ENCODE measurements at places on chromosomes 3 and 15.

DNA sequence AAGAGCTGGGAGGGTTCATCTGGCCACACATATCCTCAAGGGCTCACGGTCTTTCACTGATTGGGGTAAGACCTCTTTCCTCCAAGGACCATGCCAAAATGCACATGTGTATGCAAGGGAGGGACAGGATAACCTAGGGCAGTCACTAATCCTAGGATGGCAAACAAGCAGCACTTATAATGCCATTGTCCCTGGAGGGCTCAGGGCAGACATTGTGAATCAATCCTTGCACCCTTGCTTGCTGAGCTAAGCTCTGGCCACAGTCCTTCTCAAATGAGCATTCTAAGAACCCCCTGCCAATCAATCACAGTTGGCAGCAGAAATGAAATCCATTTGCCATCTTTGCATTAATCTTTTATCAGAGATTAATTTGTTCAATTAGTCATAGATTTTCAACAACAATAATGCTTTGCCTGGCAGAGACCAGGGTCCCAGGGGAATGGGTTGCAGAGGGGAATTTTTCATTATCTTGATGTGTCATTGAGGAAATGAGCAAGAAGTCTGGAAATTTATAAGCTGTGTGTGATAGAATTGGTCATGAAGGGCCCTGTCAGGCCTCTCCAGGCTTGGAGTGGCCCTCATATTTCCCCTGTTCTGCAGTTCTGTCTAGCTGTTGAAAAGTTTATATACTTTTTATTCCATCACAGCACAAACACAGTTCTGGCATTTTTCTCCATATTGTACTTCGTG is 57.2 kb upstream of the KY start:
- DNase-seq: no peak

- no peak for DNase-seq
Observed at GRCh38 chr15:40793216-40793989, 13.5 kb upstream of the ZFYVE19 start.

DNA sequence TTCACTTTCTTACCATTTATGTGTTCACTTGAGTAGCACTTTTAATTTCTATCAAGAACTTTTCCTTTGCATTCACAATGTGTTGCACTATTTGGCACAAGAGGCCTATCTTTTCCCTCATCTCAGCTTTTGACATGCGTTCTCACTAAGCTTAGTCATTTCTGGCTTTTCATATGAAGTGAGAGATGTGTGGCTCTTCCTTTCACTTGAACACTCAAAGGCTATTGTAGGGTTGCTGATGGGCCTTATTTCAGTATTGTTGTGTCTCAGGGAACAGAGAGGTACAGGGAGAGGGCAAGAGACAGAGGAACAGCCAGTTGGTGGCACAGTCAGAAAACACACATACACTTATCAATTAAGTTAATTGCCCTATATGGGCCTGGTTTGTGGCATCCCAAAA is 127.4 kb upstream of the MLF1 start:
- no peak for DNase-seq

GRCh38 chr15:22851513-22851912 is 13.0 kb downstream of the NIPA2 start:
- DNase-seq: no peak

DNA sequence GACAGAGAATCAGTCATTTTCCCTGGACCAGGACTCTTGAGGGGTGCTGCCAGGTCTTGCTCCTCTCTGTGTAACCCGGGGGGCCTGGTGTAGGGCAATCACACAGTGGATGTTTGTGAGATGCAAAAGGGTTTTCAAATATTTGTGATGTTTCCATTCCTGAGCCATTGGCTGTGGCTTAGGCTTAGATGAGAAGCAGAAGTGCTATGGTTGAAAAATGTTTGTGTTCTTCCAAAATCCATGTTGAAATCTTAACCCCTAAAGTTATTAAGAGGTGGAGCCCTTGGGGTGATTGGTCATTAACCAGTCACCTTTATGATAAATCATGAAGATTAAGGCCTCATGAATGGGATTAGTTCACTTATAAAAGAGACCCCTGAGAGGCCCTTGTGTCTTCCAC is 36.5 kb downstream of the CORO2B start:
- DNase-seq: no peak

GRCh38 chr15:83299462-83299861 is 15.0 kb upstream of the BNC1 start:
- DNase-seq: no peak

DNA sequence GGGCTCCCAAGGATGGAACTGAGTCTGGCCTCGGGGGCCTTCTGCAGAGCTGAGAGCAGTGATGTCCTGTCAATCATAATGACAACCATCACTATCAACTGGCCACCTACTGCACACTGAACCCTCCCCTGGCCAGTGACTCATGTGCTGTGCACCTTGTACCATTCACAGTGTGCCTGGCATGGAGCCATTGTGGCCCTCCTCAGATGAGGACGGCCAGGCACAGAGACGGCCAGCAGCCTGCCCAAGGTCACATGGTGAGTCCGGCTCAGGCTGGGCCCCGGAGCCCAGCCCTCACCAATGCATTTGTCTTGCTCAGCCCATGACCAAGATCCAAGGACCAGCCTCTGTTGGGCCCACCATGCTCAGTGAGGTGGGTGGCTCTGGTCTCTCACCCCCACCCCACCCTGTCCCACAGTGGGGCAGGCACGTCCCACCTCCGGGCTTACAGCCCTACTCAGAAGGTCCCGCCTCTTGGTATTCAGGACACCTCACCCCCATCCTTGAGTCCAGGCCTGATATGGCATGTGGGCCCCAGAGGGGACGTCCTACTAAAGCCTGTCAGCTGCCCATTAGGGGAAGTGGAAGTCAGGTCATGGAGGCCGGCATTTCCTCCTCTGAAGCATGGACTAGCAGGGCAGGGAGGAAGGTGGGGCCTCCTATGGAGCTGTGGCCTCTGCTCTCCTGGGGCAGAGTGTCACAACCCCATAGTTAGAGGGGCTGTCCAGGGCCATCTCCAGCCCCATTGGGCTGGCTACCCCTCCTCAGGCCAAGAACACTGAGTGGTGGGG is 35.9 kb upstream of the TMEM115 start:
- no peak for DNase-seq

DNA sequence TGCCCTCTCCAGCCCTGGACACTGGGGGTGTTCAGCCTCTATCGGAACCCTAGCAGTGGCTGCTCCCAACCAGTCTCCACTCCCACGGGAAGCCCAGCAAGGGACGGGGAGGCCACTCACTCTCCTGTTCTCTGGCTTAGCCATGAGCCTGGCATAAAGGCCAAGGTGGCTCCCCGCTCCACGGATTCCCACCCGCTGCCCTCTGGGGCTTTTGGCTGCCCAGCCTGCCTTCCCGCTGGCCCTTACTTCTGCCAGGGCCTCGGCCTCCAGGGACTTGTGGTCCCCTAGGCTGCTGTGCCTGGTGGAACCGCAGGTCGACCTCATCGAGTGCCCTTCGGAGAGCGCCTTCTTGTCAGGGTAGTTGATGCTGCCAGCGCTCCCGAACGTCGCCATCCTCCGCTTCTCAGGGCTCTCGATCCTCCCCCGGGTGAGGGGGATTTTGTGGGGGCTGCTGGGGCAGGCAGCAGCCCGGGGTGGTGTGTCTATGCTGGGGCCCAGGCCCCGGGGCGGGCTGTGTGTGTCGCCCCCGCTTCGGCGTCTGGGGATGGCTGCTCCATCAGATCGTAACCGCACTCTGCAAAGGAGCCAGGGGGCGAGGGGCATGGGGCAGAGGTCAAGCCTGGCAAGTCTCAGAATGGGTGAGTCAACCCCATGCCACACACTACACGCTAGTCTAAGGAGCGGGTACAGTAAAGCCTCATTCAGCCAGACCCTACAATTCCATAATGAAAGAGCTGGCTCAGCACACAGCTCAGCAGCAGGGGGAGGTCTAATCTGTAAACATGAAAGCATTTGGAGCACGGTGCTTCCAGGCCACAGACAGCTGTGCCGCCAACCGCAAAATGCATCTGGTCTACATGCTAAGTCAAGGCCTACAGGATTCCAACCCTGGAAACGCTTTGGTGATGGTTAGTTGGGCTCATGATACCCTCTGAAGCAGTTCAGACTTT is 27.3 kb upstream of the RAD18 start:
- DNase-seq: no peak

DNA sequence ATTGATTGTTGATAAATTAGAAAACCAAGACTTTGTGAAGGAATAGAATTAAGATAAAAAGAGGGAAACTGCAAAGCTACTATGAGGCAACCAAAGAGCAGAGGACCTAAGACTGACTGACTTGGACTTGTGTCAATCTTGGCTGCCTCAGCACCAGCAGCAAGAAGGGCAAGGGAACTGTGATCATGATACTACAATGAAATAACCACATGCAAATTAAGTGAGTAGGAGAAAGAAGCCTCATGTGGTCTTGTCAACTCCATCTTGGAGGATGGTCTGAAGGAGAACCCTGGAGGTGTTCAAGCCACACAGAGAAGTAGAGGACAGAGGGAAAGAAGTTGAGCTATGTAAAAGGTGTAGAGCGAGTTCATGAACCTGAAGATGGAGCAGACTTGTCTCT is 47.3 kb upstream of the THRB start:
- no peak for DNase-seq

- no peak for DNase-seq
Observed at GRCh38 chr3:13878281-13879101, 1.4 kb downstream of the WNT7A start.

DNA sequence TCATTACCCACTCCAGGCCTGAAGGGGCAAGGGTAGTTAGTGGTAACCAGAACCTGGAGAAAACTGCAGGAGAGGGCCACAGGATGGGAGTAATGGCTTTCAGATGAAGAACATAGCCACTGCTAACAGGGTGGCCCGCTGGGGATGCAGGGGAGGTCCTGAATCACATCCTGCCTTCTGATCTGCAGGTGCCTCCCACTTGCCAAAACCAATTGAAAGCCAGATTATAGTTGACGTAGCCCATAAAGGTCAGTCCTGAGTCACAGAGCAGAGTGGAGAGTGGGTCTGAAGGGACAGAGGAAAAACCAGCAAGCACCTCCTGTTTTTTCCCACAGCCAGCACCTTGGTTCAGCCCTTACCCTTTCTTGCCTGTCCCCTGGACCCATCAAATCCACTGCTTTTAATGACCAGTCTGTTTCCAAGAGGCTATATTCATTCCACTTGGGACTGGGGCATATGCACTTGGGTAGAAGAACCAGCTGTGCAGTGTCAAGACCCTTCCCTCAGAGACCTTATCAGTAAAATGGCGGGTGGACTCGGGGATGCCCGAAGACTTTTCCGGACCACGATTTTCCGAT is 646 bp upstream of the SLC35G2 start:
- DNase-seq: peak; percentile 32

GRCh38 chr15:92409521-92409920 is 15.8 kb downstream of the ST8SIA2 start:
- DNase-seq: no peak

GRCh38 chr15:59555696-59556095 is 55.9 kb upstream of the GCNT3 start:
- no peak for DNase-seq

DNA sequence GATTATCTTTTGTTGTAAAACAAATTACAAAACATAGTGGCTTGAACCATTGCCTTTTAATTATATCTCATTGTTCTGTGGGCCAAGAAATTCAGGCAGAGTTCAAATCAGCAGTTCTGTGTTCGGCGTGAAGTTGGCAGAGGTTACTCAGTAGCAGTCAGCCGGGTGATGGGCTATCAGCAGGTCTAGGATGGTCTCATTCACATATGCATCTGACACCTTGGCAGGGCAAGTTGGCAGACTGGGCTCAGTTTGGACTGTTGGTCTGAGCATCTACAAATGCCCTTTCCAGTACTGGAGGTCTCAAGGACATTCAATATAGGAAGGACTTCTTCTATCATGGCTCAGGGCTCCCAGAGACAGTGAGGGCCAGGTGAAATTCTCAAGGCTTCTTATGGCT is 51.2 kb upstream of the ITGA11 start:
- no peak for DNase-seq

- no peak for DNase-seq
Observed at GRCh38 chr3:112653881-112654300, 12.9 kb upstream of the CCDC80 start.

DNA sequence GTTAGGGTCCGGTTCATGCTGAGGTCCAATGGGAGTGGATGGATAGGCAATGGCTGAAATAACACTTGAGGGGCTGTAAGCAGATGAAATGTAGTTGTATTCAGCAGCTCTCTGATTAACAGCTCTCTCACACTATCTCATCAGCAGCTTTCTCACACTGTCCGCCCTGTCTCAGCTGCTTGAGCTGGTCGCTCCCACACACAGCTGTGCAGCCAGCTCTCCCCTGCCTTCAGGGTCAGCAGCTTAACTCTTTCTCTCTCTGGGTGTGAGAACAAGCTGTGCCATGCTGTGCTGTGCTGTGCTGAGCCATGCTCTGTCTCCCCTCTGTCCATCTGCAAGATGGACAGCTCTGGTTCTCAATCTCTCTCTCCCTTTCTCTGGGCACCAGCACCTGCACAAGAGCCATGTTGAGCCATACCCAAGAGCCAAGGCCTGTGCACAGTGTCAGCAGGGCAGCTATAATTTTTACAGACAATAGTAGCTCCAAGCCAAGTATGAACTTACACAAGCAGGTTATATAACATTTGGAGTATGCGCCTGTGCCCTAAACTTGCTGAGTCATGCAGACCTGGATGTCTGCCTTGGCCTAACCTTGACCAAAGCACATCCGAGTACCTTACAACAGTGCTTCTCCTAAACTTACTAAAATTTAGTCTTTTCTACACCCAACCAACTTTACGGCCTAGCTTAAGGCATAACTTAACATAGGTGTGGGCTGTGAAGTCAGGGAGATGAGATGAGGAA is 291.3 kb upstream of the TRIM42 start:
- DNase-seq: no peak

DNA sequence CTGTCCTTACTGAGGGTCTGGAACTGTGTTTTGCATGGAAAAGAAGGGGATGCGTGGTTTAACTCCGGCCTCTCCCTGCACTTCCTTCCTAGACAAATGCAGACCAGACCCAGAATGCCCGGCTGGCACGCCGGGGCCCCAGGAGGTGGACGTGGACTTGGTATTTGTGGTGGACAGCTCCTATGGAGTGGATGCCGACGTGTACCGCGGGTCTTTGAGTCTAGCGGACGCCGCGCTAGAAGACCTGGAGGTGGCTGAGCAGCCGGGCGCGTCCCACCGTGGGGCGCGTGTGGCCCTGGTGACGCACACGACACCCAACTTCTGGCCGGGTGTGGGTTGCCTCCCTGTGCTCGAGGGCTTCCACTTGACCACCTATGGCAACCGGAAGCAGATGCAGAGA is 81.8 kb upstream of the COL6A5 start:
- no peak for DNase-seq

Data from NCI-H1092 treated with DMSO at 0.1 percent for 48 hours (cell line).